ENCODE measurements at places on chromosomes 7 and 10. TPM values are rescaled to one million over a fixed set of nuclear protein-coding genes. Genes with fewer than 3 reads are reported as not detected.

DNA sequence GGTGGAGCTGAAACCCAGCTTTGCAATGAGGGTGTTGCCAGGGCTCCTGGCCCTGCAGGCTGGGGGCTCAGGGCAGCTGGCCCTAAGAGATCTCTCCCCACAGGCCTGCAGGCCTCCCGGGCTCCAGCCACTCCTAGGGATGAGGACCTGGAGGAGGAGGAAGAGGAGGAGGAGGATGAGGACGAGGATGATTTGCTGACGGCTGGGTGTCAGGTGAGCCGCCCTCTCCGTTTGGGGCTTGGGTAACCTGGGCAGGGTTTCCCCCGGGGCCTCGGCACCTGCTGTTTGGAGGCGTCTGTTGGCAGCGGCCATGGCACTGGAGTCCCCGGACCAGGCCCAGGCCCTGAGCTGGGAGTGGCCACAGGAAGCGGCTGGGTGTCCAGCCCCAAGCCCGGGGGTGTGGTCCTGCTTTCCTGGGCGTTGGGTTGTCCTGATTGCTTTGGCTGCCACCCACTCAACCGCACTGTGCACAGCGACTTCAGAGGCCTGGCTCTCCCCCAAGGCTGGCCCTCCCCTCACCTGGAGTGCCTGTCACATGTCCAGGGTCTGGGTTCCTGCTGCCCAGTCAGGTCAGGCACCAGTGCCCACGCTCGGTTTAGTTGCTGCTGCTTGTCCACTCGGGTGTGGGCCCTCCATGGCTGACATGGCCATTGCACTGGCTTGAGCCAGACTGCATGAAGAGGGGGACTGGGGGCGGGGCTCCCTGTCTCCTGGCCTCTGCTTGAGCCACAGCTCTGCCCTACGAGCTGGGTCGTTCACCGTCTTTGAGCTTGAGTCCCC lies 5.9 kb downstream of the ZNF316 start:
- no peak for DNase-seq

DNA sequence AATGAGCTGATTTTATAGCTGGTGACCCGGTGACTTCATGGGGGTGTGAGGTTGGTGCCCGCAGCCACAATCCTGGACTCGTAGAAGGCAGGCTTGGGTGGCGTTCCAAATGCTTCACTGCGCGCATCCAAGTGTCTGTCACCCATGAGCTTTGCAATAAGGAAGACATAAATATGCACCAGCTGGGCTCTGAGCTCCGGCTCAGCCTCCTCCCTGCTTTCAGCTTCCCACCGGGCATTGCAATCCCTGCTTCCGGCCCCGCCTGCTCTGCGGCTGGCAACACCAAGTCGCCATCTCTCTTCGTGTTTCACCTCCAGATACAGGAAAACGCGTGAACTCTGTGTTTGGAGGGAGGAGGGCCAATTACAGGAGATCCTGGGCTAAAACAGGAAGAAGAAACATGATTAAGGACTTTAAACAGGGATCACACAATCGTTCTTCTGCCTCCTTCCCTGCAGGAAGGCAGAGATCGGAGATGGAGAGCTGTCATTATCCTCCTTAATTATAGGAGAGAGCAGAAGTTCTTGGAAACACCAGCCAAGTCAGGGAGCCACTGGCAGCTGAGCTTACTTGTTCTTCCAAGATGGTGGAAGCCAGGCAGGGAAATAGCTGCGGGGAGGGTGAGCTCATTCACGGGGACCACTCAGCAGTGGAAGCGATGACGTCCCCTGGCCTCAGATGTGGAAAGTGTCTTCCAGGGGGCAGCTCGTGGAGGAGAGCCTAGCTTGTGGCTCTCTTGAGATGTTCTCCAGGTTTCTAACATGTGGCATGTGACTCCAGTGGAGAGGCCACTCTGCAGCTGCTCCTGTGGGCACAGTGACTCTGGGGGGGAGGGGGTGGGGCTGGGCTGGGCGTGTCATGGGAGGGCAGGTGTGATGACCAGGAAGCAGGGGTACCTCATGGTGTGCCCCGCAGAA lies 134.9 kb downstream of the CAMK1D start:
- DNase-seq = no peak

- DNase-seq = no peak
Measured at GRCh38 chr7:22094413-22095342, 149.0 kb upstream of the CDCA7L start.

DNA sequence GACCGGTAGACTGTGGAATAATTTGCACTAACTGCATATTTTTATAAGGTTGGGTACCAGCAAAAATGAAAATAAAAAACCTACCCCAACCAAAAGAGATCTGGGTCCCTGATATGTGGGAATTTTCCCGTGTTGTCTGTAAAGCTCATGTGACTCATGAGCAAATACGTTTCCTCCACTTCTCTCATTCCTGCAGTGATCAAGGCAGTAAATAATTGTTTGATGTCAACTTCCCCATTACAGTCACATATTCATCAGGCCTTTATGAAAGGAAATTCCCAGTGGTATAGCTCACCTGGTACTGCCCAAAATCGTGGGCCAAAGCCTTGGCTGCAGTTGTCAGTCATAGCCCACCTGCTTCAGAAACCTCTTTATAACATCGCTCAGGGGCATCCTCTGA lies 166.0 kb upstream of the ANK3 start:
- no peak for DNase-seq

GRCh38 chr10:22345301-22346095 lies at the start of gene SPAG6:
SPAG6 (plus strand) TSS chr10:22345496; CDS start chr10:22345612, 116 bp downstream.
- no peak for DNase-seq

The TFPI2 gene
- total RNA-seq = 0.41 TPM
